ENCODE measurements at places on chromosomes 16 and 17. TPM values are rescaled to one million over a fixed set of nuclear protein-coding genes. Genes with fewer than 3 reads are reported as not detected.

The KRTAP2-2 gene
- not detected for total RNA-seq

The SPIRE2 gene
- total RNA-seq: 1.1 TPM

DNA sequence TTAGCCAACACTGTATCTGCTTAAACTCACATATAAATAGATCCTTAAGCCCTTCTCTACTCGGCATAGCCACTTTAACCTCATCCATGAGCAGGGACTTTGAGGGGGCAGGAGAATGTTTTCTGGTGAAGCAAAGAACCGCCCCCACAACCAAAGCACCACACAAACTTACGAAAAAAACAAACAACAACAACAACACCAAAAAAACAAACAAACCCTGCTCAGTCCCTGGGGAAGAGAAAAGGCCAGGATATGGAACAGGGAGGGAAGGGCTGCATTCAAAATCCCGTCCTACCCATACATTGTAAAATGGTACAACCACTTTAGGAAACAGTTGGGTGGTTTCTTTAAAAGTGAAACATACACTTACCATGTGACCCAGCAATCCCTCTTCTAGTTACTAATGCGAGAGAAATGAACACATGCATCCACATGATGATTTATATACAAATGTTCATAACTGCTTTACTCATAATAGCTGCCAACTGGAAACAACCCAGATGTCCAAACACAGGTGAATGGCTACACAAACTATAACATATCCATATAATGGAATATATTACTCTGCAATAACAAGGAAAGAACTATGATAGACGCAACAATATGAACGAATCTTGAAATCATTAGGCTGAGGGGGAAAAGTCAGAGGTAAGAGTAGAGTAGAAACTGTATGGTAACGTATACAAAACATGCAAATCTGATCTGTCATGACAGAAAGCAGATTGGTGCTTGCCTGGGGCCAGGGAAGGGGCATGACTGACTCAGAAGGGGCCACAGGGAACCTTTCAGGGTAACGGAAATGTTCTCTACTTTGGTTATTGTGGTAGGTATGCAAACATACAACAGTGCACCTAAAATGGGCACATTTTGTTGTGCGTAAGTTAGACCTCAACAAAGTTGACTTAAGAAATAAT is 37.7 kb upstream of the TOB1 start:
- DNase-seq: peak; percentile 25

DNA sequence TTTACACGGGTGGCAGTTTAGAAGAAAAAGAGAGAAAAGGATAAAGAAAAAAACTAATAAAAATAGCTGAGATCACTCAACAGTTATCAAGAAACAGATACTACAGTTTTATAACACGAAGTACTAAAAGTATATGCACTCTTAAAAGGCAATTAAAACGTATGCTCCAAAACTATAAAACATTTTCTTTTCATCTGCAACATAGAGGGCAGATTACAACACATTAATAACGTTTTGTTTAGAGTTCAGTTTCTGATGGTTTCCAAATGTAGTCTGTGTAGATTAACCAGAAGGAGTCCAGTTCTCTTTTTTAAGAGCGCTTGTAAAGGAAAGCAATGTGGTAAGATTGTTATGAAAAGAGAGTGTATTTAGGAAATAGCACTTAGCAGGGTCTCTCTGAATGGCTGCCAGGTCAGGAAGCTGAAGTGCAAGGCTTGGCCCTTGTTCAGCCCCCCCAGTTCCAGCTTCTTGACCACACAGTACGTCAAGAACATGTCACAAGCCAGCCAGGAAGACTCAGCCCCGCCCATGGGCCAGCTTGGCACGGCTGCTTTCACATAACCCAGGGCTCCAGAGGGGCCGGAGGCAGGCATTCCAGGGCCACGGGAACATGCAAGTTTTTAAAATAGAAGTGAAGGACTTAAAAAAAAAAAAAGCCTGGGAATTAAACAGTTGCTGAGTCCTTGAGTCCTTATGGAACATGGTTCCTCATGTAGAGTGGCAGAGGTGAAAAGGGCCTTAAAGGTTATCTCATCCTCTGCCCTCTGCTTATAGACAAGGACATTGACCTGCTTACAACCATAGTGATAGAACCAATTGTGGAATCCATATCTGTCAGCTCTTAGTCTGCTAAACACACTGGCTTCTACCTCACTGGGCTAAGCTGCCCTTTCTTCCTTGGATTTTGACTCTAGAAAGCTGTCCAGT is 147.4 kb upstream of the TBX2 start:
- no peak for DNase-seq
